ENCODE measurements at places on chromosomes 4 and X.
A peak's percentile ranks its signal among the peaks of the same experiment; 100 is the strongest.

- no peak for DNase-seq
Measured at GRCh38 chr4:41189666-41190065, 24.7 kb downstream of the APBB2 start.

DNA sequence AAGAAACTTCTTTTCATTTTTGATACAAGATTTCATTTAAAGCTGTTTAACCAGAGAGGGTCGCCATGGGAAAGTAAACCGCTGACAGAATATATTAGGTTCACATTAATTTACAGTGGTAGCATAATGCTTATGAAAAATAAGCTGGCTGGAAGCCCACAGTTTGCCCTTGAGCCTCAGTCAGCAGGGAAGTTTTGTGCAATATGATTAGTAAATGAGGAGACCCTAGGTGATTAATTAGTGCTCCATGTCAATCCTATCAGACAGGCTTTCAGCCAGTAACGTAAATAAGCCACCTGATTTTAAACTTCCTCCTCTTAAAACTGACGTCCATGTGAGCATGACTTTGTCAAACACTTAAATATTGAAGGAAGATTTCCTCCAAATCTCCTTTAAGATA, 134.2 kb downstream of the TSPAN5 start:
- no peak for DNase-seq

GRCh38 chr4:105283501-105283900, 136.8 kb downstream of the TET2 start:
- no peak for DNase-seq

- no peak for DNase-seq
Measured at GRCh38 chrX:129717892-129718291, 20.9 kb upstream of the XPNPEP2 start.

GRCh38 chr4:1850276-1850675, 5.7 kb downstream of the LETM1 start:
- DNase-seq, result no peak

DNA sequence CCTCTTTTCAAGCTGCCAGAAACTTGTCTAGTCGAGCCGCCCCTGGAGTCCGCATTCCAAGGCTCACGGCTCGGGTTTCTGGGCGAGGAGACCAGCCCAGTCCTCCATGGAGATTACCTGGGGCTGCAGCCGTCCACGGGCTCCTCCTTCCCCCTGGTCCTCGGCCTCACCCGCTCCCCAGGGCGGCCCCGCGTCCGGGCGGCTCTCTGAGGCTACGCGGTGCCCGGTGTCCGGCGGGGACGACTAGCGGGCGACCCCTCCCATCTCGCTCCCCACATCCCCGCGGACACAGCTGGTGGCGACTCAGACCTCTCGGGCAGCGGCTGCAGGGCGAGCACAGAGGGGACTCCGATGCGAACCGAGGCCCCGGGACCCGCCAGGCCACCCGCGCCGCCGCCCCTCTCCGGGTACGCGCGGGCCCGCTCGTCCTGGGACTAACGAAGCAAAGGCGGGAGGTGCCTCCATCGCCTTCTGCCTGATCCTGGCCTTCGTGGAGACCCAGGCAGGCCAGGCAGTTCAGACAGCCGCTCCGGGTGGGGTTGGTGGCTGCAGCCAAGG, 159.4 kb downstream of the TRAM1L1 start:
- no peak for DNase-seq

GRCh38 chr4:80362578-80363181, 27.1 kb downstream of the CFAP299 start:
- DNase-seq, result peak; percentile 8

GRCh38 chr4:99329876-99330275, 8.7 kb upstream of the ADH1B start:
- no peak for DNase-seq

DNA sequence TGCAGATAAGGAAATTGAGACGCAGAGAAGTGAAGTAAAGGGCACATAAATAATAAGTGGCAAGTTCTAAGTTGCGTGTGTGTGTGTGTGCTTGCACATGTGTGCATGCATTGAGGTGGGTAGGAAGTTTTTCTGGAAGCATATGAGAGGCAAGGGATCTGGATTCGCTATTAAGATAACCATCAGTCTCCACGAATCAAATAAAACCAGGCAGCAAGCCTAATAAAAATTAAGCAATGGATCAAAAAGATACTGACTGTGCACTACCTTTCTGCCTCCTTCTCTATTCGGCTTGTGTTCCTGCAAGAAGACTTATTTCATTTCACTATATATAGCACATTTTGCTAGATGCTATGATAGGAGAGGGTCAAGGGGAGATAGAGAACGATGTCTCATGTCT, 23.8 kb downstream of the SLC16A2 start:
- no peak for DNase-seq

DNA sequence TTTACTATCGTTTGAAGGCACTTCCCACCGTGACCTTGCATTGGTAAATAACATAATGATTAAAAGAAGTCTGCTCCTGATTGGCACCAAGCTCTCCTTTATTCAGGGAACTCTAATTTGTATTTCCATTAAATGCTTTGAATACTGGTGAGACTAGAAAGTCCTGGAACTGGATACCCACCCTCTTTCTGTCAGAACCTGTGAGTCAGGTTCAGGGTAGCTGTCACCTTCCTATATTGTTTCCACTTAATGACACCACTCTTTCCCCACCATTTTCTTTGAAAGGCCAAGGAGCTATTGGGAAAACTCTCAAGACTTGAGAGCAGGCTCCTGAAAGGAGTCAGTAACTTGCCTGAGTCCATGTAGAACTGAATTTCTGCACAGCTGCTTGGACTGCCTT, 55.9 kb upstream of the RASSF6 start:
- DNase-seq, result no peak

DNA sequence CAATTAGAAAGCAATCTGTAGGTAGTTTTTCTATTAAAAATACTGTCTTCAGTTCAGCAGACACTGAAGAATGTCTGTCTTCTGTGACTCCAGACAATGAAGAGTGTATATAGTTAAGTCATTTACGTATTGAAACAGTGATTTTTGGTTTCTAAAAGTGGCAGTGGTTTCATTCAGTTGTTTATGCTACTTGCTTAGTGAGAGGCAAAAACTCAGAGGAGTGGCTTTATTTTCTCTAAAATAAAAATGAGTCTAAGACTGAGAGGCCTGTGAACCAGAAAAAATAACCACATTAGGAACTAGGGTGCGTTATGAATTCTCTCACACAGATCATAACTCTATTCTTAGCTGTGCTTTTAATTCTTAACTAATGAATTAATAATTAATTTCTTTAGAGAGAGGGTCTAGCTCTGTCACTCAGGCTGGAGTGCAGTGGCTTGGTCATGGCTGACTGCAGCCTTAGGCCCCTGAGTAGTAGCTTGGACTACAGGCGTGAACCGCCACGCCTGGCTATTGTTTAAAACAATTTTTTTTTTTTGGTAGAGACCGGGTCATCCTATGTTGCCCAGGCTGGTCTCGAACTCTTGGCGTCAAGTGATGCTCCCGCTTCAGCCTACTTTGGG, 31.4 kb downstream of the FREM3 start:
- no peak for DNase-seq

- peak; percentile 12 for DNase-seq
Measured at GRCh38 chr4:1072830-1073446, 40.4 kb downstream of the RNF212 start.

DNA sequence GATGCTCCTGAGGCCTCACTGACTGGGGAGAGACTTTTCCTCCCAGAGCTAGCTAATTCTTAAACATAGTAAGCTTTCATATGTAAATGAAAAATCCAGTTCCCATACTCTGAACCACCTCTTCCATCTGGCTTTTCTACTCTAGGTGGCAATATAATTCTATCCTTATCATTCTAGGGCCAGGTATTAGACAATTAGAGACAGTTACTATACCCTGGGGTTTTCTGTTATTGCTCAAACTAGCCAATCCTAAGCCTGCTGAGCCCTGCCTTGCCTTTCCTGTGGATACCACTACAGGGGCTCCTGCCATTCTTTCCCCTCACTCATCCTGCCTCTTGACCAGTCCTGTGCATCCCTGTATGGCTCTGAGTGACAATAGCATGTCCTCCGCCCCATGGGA, 552.0 kb downstream of the STIM2 start:
- no peak for DNase-seq

GRCh38 chrX:123339221-123339905, 155.3 kb downstream of the GRIA3 start:
- DNase-seq, result no peak

All from stimulated activated CD8-positive, alpha-beta memory T cell treated with anti-CD3 and anti-CD28 coated beads, Interleukin-7, amount 100 ng/mL, for 24 hours (primary cell).